ENCODE measurements at places on chromosomes 13 and 19. TPM values are rescaled to one million over a fixed set of nuclear protein-coding genes. Genes with fewer than 3 reads are reported as not detected.

The LCP1 gene
- total RNA-seq = 1,093 TPM

The ZNF626 gene
- total RNA-seq = 3.0 TPM

The ZNF730 gene
- 0.34 TPM for total RNA-seq

The ZSWIM4 gene
- total RNA-seq = 8.1 TPM

The GIPR gene
- 4.2 TPM for total RNA-seq

The SHISA2 gene
- 12.9 TPM for total RNA-seq

Data from T-helper 1 cell treated with Interleukin-12 subunit alpha and Interleukin-12 subunit beta and Interleukin-4 antibody, amounts not matched to agents 30 ng/mL and 1 ng/mL, for 36 hours (primary cell).